Spinal cord (tissue), 10 donors: ENCODE measurements at places on chromosomes 5 and 9. TPM values are rescaled to one million over a fixed set of nuclear protein-coding genes. Genes with fewer than 3 reads are reported as not detected.

GRCh38 chr5:74596927-74597326 is 43.6 kb downstream of the ENC1 start:
- H3K27ac ChIP-seq, result no peak overlapping the region
- no peaks in the 10 kb centered on the region for H3K27me3 ChIP-seq
- no peaks in the 10 kb centered on the region for H3K36me3 ChIP-seq
- H3K4me3 ChIP-seq, result no peak overlapping the region

DNA sequence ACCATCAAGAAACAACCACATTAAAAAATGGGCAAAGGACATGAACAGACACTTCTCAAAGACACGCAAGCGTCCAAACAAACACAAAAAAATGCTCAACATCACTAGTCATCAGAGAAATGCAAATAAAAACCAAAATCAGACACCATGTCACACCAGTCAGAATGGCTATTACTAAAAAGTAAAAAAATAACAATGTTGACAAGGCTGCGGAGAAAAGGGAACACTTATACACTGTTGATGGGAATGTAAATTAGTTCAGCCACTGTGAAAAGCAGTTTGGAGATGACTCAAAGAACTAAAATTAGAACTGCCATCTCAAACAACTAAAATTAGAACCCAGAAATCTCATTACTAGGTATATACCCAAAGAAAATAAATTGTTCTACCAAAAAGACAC is 80.4 kb downstream of the CAAP1 start:
- no peaks in the 10 kb centered on the region for H3K36me3 ChIP-seq
- H3K27ac ChIP-seq, result no peak overlapping the region
- no peak overlapping the region for H3K4me3 ChIP-seq
- H3K4me1 ChIP-seq, result no peaks in the 10 kb centered on the region

- H3K4me3 ChIP-seq, result no peak overlapping the region
- H3K27ac ChIP-seq, result no peak overlapping the region
- DNase-seq, result no peak
- H3K4me1 ChIP-seq, result no peaks in the 10 kb centered on the region
- H3K27me3 ChIP-seq, result no peaks in the 10 kb centered on the region
Measured at GRCh38 chr9:32725066-32725860, 58.1 kb upstream of the TMEM215 start.

FRMD3 gene
- 26.8 TPM for total RNA-seq

FAM221B gene
- total RNA-seq, result not detected

SHOC1 gene
- not detected for total RNA-seq

ANKRD18A gene
- 10.0 TPM for total RNA-seq

FPGS gene
- 33.7 TPM for total RNA-seq

YTHDC2 gene
- 24.9 TPM for total RNA-seq

DNA sequence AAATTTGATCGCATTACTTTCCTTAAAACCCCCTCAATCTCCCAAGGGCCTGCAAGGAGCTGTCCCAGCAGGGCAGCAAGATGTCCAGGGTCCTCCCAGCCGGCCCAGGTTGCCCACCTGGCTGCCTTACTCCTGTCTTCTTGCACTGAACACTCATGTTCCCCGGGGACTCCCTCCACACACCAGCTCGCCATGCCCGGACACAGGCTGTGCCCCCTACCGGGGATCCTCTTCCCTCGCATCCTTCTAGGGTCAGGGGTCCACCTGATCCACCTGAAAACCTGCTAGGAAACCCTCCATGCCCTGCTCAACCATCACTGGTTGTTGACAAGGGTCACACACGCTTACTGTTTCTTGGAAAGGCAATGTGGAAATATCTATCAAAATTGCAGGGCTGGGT is 172.0 kb upstream of the MSX2 start:
- no peaks in the 10 kb centered on the region for H3K27me3 ChIP-seq
- peaks cover 3% of the 10 kb centered on the region for H3K4me1 ChIP-seq
- DNase-seq, result no peak
- H3K36me3 ChIP-seq, result no peaks in the 10 kb centered on the region

- no peak for DNase-seq
- H3K27me3 ChIP-seq, result no peaks in the 10 kb centered on the region
- H3K36me3 ChIP-seq, result peaks cover 68% of the 10 kb centered on the region
- H3K4me3 ChIP-seq, result no peak overlapping the region
- H3K4me1 ChIP-seq, result peaks cover 47% of the 10 kb centered on the region
- H3K27ac ChIP-seq, result no peak overlapping the region
Measured at GRCh38 chr9:137460363-137461315, 1.5 kb upstream of the NSMF start.

PCDHA11 gene
- total RNA-seq, result 3.0 TPM

ABCA1 gene
- 43.0 TPM for total RNA-seq

DNA sequence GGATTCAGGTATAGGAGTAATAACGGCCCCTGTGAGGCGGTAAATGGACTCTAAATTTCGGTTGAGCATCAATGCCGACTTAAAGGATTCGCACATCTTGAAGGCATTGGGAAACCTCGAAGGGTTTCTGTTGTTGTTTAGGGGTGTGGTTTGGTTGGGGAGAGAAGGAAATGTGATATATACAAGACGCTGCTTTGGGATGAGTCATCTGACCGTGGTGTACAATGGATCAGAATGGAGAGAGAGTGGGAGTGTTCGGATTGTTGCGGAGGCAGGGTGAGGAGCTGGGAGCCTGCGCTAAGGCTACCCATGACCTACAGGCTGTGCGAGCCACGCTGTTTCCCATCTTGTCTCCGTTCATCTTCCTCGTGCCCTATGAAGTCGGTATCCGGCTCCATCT is 60.4 kb upstream of the ERCC6L2 start:
- peak overlapping the region; percentile 25 for H3K27ac ChIP-seq
- no peaks in the 10 kb centered on the region for H3K4me1 ChIP-seq
- no peak overlapping the region for H3K4me3 ChIP-seq

GRCh38 chr9:35044071-35044470 is 28.4 kb downstream of the VCP start:
- DNase-seq, result no peak
- no peak overlapping the region for H3K27ac ChIP-seq
- H3K27me3 ChIP-seq, result no peaks in the 10 kb centered on the region
- no peaks in the 10 kb centered on the region for H3K4me1 ChIP-seq
- H3K36me3 ChIP-seq, result peaks cover 50% of the 10 kb centered on the region

CCNI2 gene
- total RNA-seq, result 1.3 TPM

TERT gene
- total RNA-seq, result 0.10 TPM

- H3K36me3 ChIP-seq, result no peaks in the 10 kb centered on the region
- no peak overlapping the region for H3K4me3 ChIP-seq
- no peak overlapping the region for H3K27ac ChIP-seq
- no peak for DNase-seq
- peaks cover 8% of the 10 kb centered on the region for H3K4me1 ChIP-seq
Measured at GRCh38 chr5:149172261-149172660, 31.0 kb downstream of the ABLIM3 start.

DNA sequence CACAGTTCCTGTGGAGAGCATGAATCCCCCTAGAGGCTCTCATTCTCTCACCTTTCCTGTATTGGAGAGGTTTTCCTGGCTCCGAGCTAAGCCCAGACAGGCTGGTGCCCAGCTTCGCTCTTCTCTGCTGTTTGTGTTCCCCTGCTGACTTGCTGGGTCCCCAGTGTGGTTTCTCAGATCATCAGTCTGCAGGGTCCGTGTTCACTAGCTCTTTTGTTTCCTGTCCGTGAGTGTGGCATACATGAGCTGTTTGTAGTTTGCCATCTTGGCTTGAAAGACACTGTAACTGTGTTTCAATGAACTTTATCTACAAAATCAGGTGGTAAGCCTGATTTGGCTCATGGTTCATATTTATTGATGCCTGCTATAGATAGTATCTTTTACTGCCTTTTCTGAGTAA is 23.8 kb downstream of the LOX start:
- no peak overlapping the region for H3K4me3 ChIP-seq
- no peak overlapping the region for H3K27ac ChIP-seq
- DNase-seq, result no peak
- no peaks in the 10 kb centered on the region for H3K27me3 ChIP-seq

SLC4A9 gene
- total RNA-seq, result 0.39 TPM

- H3K27me3 ChIP-seq, result no peaks in the 10 kb centered on the region
- no peak overlapping the region for H3K4me3 ChIP-seq
- H3K27ac ChIP-seq, result no peak overlapping the region
- H3K4me1 ChIP-seq, result peaks cover 20% of the 10 kb centered on the region
Measured at GRCh38 chr9:127812011-127812410, 9.3 kb downstream of the FPGS start.

DNA sequence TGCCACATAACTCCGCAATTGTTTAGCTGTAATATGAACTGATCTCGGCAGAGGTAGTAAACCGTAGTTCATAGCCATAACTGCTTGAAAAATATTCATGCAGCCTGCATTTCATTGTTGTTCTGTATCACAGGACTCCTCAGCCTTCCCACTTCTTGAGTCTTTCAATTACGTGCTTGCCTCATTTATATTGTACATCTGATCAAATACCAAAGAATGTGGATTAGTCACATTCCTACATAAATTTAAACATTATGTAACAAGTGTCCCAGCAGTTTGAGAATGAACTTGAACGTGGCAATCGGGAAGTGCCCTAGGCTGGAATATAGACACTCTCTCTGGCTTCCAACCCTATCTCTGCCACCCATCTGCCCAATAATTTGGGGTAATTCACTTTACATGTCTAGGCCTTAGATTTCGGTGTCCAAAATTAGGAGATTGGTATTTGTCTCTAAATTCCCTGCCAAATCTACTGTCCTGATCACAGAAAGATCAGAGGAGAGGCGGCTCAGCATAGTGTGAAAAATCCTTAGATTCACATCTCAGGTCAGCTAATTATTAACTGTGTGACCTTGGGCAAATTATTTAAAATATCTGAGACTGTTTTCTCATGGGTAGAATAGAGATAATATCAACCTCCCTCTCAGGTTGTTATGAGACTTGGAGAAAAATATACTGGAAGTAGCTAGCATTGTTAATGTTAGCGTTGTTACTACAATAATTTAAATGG is 215.1 kb upstream of the RFX3 start:
- no peak overlapping the region for H3K27ac ChIP-seq
- no peak for DNase-seq
- H3K36me3 ChIP-seq, result no peaks in the 10 kb centered on the region
- no peak overlapping the region for H3K4me3 ChIP-seq

KIAA1958 gene
- total RNA-seq, result 15.6 TPM

DNA sequence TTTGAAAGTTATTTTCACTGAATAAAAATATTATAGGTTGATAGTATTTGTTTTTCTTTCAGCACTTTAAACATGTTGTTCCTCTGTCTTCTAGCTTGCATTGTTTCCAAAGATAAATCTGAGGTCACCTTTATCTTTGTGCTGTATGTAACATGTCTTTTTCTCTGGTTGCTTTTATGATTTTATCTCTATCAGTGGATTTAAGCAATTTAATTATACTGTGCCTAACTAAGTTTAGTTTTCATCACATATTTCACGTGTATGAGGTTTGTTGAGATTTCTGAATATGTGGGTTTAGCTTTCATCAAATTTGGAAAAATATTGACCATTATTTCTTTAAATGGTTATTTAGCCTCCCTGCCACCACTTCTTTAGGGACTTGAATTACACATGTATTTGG is 214.5 kb downstream of the SNX18 start:
- H3K4me3 ChIP-seq, result no peak overlapping the region
- no peak overlapping the region for H3K27ac ChIP-seq
- no peak for DNase-seq
- no peaks in the 10 kb centered on the region for H3K27me3 ChIP-seq
- H3K36me3 ChIP-seq, result no peaks in the 10 kb centered on the region

HINT2 gene
- 57.5 TPM for total RNA-seq

LIX1 gene
- 40.5 TPM for total RNA-seq

DNA sequence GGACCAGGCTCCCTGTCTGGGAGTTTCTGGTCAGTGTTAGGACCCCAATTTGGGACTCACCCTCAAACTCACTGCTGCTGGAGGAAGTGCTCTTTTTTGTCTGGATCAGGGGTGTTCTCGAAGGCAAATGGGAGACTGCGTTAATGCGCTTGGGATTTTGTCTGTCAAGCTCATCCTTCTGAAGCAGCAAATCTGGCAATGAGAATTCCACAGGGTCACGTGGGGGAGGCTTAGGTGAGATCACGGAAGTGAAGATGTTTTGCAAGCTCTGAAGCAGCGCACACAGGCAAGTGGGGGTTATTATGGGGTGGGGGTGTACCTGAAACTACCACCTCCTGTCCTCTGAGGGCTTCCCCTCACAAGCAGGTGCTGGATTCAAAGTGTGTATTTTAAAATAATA is 10.5 kb upstream of the TEX53 start:
- no peaks in the 10 kb centered on the region for H3K36me3 ChIP-seq
- no peak for DNase-seq
- H3K4me3 ChIP-seq, result no peak overlapping the region
- H3K27ac ChIP-seq, result no peak overlapping the region
- H3K4me1 ChIP-seq, result no peaks in the 10 kb centered on the region

DNA sequence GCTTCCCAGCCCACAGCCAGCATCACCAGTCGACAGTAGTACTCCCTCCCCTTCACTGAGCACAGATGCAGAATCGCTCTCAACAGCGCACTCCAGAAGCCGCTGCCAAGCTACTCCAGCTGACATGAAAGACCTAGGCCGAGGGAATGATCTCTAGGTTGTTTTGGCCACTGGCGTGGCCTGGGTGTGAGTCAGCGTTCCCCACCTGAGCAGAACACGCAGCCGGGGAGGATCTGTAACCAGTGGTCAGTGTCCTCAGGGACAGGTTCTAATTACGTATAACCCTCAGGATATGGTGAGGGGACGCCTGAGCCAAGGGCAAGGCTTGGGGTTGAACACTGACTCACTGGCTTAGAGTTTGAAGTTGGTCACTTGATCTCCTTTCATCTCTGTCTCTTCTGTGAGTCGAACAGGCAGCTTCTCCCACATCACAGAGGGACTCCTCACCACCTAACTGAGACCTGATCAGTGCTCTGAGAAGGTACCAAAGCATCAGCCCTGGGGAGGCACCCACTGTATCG is 76.9 kb upstream of the IL17B start:
- no peak overlapping the region for H3K27ac ChIP-seq
- DNase-seq, result no peak

- H3K4me3 ChIP-seq, result no peak overlapping the region
- H3K4me1 ChIP-seq, result no peaks in the 10 kb centered on the region
- H3K36me3 ChIP-seq, result no peaks in the 10 kb centered on the region
Measured at GRCh38 chr5:8329773-8330172, 460.8 kb downstream of the MTRR start.

GRCh38 chr5:137026296-137026695 is 472.8 kb downstream of the SPOCK1 start:
- H3K36me3 ChIP-seq, result no peaks in the 10 kb centered on the region
- DNase-seq, result no peak
- H3K4me1 ChIP-seq, result no peaks in the 10 kb centered on the region
- H3K4me3 ChIP-seq, result no peak overlapping the region
- no peaks in the 10 kb centered on the region for H3K27me3 ChIP-seq

- no peak overlapping the region for H3K4me3 ChIP-seq
- no peaks in the 10 kb centered on the region for H3K27me3 ChIP-seq
- H3K27ac ChIP-seq, result no peak overlapping the region
- no peaks in the 10 kb centered on the region for H3K36me3 ChIP-seq
Measured at GRCh38 chr5:57831932-57832331, 349.3 kb upstream of the ACTBL2 start.

CD14 gene
- 38.3 TPM for total RNA-seq

GRCh38 chr5:63555874-63556273 is 406.4 kb downstream of the HTR1A start:
- H3K4me1 ChIP-seq, result no peaks in the 10 kb centered on the region
- H3K4me3 ChIP-seq, result no peak overlapping the region
- no peak overlapping the region for H3K27ac ChIP-seq
- no peak for DNase-seq
